Skin of body (tissue), 3 donors: ENCODE measurements at places on chromosomes 13 and 19. TPM values are rescaled to one million over a fixed set of nuclear protein-coding genes. Genes with fewer than 3 reads are reported as not detected.

S1PR4 gene
- 1.9 TPM for total RNA-seq

CEACAM19 gene
- 3.4 TPM for total RNA-seq

ANKRD27 gene
- 23.3 TPM for total RNA-seq

PRODH2 gene
- not detected for total RNA-seq

ZNF808 gene
- 22.1 TPM for total RNA-seq

PGLYRP1 gene
- 5.3 TPM for total RNA-seq

OR7A5 gene
- total RNA-seq: not detected

RAB3A gene
- 3.0 TPM for total RNA-seq

FTL gene
- total RNA-seq: 828 TPM

SLC1A6 gene
- total RNA-seq: 11.4 TPM

SLC44A2 gene
- total RNA-seq: 49.0 TPM

NLRP11 gene
- total RNA-seq: not detected

ZNF790 gene
- 7.0 TPM for total RNA-seq

FAM83E gene
- 2.0 TPM for total RNA-seq

RYR1 gene
- total RNA-seq: 21.1 TPM

IL12RB1 gene
- total RNA-seq: 0.10 TPM
